ENCODE measurements at places on chromosomes 3 and 15. TPM values are rescaled to one million over a fixed set of nuclear protein-coding genes. Genes with fewer than 3 reads are reported as not detected.

DNA sequence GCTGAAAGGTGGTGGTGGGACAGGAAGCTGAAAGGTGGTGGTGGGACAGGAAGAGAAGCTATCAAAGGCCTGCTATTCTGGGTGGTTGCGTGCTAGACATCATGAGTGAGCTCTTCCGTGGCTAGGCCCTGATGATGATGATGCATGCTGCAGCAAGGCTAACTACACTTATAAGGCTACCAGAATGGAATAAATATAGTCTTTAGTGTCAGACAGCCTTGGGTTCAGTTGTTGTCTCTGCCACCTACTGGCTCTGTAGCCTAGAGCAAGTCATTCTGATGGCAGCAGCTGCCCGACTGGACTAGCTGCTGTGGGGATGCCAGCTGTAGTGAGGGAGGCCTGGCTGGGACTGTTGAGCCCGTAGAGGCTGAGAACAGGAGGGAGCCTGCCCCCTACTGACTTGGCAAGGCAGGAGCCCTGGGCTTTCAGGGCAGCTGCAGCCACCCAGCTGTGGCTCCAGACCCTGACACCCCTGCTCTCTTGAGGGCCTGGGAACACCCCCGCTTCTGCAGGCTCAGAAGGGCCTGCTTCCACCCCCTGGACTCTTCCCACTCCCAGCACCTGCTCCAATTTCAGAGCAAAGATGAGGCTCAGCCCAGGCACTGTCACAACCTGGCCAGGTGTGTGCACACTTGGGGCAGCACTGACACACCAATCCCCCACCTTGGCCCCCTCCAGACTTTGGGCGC lies 21.4 kb upstream of the ZBED2 start:
- peak; percentile 80 for DNase-seq

GRCh38 chr3:117285737-117286136 lies 576.2 kb downstream of the TUSC7 start:
- DNase-seq, result no peak

- peak; percentile 8 for DNase-seq
Observed at GRCh38 chr3:61381745-61382392, 130.6 kb upstream of the FHIT start.

DNA sequence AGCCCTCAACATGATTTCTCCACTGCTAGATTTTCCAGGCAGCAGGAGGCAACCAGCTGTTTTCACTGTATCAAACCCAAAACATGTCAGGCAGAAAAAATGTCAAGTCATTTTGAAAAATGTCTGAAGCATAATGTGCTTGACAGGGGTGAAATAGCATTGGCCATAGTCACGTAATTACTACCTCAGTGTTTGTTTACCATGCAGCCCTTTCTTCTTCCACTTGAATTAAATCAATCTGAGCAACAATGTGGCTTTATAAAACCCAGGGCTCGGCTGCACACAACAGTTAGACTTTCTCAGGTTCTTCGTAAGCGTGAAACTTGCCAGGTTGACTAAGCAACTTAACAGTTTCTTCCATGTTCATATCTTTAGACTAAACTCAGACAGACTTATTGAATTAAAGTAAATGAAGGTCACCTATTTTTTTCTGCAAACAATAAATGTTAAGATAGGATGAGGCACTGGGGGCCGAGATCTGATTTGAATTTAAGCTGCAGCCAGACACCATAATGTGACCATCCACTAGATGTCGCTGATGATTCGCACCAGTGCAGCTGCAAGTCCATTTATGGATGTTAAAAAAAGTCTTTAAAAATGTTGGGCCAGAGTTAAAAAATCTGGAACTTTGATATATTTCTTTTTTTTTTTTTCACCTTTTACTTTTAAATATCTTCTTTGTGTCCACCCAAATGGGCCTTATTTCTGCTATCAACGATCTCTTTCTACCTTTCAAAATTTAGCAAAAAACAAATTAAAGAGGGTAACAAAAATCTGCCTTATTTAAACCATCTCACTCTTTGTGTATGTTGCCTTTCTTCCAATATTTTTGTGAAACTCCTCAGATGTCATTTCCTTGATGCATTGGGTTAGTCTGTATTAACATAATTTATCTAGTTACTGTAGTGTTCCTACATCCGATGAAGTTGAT lies 305.9 kb downstream of the CACNA2D3 start:
- DNase-seq, result peak; percentile 48

DNA sequence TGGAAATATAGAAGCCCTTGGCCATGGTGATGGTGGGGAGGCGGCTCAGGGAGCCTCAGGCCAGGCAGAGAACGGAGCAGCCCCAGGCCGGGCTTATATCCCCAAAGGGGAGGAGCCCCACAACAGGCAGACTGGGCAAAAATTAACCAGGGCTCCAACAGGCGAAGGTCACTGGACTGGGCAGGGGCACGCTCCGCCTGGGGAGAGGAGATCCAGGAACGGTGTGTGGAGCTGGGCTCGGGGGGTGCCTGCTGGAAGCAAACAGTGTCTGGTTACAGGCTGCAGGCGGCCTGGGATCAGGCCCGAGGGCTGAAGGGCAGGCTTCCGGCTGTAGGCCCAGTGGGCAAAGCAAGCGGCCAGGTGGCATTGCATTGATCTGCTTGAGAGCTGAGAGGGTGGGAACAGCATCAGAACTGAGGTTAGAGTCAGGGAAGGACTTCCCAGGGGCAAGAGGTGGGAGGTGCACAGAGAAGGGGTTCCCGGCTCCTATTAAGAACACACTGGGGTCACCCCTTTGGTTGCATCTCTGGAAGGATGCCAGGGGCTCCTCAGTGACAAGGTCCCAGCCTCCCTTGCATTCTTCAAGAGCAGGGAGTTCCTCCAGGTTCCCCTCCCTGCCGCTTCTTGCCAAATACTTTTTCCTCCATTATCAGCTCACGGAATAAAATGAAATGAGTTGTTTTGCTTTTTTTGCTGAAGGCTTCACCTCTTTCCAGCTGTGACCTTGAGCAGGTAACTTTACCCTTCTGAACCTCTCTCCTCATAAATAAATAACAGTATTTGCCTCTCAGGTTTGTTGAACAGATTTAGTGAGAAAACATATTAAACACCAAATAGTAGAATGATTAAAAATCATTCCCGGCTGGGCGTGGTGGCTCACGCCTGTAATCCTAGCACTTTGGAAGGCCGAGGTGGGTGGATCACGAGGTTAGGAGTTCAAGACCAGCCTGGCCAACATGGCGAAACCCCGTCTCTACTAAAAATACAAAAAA lies 7.8 kb downstream of the ANPEP start:
- DNase-seq, result no peak

GRCh38 chr3:19267040-19267439 lies 118.7 kb downstream of the KCNH8 start:
- DNase-seq, result no peak

- DNase-seq, result no peak
Observed at GRCh38 chr15:75063338-75063737, 39.9 kb downstream of the PPCDC start.

GRCh38 chr3:8784676-8785435 lies 15.4 kb upstream of the OXTR start:
- no peak for DNase-seq

DNA sequence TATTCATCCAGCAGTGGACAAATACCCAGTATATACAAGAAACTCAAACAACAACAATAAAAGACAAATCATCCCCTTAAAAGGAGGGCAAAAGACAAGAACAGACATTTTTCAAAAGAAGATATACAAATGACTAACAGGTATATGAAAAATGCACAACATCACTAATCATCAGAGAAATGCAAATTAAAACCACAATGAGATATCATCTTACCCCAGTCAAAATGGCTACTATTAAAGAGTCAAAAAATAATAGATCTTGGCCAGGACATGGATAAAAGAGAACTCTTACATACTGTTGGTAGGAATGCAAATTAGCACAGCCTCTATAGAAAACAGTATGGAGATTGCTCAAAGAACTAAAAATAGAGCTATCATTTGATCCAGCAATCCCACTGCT lies 16.9 kb downstream of the DHX36 start:
- DNase-seq, result no peak

GRCh38 chr3:123075359-123075758 lies 8.5 kb downstream of the PDIA5 start:
- no peak for DNase-seq

Gene MUC4
- total RNA-seq, result 0.34 TPM

Gene TRIM71
- 0.07 TPM for total RNA-seq
